ENCODE measurements at places on chromosomes 3 and 15.

- DNase-seq, result no peak
Measured at GRCh38 chr3:149167898-149168297, 38.5 kb downstream of the HPS3 start.

DNA sequence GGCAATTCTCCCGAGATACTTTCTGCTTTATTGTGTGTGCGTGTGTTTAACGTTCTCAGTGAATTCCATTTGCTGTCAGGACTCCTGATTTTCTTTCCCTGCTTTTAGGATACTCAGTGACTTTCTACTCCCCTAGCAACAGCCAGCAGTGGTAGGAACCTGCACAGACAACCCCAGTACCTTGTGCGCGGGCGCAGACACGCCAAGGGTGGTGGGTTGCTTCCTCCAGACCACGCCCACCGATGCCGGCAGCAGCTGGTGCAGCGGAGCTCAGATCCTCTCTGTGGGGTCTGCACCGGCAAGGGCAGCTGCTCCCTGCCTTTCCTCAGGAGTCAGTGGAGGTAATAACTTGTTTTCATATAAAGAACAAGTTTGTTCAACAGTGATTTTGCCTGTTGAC lies 225.1 kb upstream of the NDN start:
- DNase-seq, result no peak

- no peak for DNase-seq
Measured at GRCh38 chr15:27256446-27256845, 285.5 kb downstream of the GABRG3 start.

DNA sequence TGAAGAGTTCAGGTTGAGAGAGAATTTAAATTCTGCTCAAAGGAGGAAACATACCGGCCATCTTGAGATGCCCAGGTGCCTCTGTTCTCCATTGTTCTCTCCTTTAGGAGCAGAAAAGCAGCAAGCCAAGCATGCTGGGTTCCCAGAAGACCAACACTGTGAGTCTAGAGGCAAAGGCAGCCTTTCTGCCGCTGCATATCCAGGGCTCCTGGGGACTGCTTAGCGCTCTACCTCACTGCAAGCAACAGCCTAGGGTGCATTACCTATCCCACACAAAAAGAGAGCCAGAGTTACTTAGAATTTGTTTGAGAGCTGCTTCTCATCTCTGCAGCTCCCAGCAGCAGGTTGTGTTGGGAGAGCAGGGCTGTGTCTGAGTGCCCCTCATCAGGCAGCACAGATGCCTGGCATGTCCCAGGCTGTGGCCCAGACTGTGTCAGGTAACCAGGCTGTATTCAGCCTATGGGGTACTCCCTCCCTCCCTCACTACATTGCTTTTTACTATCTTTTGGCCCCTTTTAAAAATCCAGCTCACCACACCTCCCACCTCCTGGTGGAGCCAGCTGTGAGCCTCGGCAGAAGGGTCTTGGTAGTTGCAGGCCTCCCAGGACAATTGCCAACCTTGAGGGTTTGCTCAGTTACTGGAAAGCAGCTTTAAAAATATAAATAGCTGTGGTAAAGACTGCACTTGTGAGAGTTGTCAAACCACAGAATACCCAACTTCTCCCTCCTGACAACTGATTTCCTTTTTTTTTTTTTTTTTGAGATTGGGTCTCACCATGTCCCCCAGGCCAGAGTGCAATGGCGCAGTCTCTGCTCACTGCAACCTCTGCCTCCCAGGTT lies 30.2 kb downstream of the BCL2L10 start:
- no peak for DNase-seq

- no peak for DNase-seq
Measured at GRCh38 chr3:174322789-174323188, 536.3 kb upstream of the NAALADL2 start.

- no peak for DNase-seq
Measured at GRCh38 chr15:90451053-90451850, 63.2 kb downstream of the IQGAP1 start.

DNA sequence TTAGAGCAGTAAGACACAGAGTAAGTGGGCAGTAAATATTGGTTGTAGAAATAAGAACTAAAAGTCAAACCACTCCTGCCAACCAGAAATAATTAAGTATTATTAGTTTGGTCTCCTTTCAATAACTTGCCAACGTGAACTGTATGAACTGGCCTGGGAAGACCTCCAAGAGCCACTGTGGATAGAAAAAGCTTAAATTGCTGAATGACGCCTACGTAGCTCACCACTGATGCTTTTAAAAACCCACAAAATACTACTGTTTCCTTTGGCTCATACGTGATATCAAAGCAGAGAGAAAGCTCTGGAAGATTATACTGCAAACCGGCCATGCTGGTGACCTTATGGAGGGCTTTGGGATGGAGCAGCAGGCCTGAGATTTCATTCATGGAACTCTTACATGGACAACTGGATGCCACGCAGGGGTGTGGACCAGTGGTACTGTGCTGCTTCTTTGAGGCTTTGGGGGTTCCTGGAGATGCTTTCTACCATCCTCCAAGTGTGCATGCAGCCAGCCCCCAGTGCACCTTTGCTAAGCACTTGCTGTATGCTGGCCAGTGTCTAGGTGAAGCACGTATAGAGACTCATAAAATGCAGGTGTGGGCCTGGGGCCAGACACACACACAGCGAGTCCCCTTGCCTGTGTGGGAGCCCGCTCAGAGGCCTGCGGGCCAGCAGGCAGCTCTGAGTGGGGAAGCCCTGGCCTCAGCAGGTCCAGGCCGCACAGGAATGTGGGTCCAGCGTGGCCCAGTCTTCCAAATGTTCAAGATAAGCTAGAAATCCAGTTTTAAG lies 66.8 kb downstream of the ABTB1 start:
- DNase-seq, result no peak

DNA sequence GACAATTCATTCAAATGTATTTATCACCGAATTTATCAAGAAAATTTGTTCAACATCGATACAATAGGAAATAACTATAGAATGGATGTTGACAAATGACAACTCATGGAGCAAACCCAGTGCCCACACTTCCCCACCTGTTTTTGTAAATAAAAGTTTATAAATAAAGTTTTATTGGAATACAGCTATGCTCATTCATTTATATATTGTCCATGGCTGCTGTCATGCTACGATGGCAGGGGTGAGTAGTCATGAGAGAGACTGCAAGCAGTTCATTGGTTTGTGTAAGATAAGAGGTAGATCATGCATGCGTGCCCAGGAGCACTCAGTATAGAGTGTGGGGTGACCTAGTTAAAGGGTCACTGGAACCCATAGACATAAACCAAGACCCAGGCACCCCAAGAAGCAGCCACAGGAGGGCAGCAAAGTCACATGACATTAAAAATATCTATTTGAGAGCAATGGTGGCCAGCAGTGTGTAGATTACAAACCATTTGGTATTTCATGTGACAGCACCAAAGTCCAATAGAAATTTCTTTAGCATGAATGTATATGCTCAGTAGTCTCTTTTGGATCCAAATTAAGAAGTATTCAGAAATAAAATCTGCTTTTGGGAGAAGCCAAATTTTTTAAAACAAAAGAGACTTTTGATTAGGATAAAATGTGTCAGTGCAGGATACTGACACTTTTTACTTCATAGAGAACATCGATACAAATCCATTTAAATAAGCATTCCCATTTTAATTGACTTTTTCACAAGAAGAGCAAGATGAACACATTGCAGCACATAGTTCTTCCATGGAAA lies 794.8 kb downstream of the MCTP2 start:
- DNase-seq, result peak; percentile 40

All from HAP-1 (cell line).